ENCODE measurements at places on chromosomes 11 and 22.
A peak's percentile ranks its signal among the peaks of the same experiment; 100 is the strongest.

DNA sequence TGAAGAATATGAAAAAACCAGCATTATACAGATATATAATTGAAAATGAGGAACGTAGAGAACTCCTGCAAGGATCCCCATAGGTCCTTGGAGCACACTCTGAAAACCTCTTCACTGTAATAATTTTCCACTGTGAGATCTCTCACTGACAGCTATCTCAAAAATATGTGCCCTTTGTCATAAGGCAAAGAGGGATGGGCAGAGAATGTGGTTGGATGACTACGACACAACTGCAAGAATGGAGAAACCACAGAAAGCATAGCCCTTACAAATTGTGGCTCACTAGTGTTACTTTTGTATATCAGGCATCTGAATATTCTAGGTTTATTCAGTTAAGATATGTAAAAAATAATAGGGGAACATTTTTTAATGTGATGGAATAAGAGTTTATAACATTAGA, 7.9 kb upstream of the CTSC start:
- peak; percentile 34 for DNase-seq

- no peak for DNase-seq
These were observed 17.9 kb downstream of the PTPN5 start for GRCh38 chr11:18773681-18774080.

GRCh38 chr11:46421257-46421880, 29.8 kb upstream of the CHRM4 start:
- DNase-seq: no peak

GRCh38 chr11:73271936-73272679, at the start of gene P2RY6:
TSS of gene P2RY6 (plus strand) at chr11:73272338. CDS start at chr11:73296519, 24,181 bp downstream.
- peak; percentile 36 for DNase-seq

DNA sequence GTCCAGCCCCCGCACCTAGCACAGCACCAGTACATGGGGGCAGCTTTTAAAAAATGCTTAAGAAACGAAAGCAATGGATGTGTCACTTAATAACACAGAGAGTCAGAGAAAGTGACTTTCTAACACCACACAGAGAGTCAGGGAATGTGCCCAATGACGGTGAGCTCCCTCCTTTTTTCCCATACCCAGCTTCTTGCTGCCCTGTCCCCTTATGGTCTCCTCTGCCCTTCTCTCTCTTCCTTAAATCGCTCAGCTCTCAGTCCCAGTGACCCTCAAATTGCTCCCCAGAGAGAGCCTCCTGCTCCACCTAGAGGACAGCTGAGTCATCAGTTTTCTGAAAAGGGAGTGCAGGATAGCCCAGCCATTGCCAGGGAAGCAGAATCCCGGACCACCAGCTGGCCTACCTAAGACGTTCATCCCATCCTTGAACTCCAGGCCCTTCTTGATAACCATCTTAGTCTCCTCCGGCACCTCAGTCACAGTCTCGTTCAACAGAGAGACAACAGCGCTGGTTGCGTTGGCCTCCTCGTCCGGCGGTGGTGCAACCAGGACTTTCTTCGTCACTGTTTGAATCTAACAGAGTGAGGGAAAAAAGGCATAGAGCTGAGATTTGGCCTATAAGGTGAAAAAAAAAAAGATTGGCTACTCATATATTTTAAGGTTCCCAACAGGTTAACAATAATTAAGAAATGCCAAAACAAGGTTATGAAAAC, 113.5 kb downstream of the SLC1A2 start:
- peak; percentile 69 for DNase-seq

DNA sequence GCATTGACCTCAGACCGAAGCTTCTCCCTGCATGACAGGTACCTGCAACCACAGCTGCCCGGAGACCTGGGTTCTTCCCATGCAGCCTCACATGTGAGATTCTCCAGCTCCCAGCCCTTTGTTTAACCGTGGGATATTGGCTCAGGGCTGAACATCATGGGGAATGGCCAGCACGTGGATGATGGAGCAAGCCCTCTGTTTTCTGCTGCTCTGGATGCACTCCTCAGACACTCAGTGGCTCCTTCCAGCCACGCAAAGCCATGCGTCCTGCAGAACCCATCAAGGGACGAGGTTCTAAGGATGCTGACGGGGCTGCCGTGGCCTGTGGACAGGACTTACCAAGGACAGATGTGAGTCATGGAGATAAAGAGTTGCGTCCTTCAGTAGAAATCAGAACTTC, 639.1 kb downstream of the BRD1 start:
- DNase-seq: no peak

- DNase-seq: no peak
These were observed 221.4 kb downstream of the BLID start for GRCh38 chr11:121894581-121894980.

DNA sequence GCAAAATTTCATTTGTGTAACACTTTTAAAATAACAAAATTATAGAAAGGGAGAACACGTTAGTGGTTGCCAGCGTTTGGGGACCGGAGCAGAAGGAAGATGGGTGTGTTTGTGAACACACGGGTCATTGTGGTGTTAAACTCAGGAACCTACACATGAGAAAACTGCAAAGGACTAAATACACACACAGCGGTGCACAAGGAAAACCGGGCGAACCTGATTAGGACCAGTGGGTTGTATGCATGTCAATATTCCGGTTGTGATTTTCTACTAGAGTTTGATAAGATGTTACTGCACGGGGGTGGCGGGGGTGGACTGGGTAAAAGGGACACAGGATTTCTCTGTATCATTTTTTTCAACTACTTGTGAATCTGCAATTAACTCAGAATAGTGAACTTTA, 351.2 kb downstream of the OPCML start:
- DNase-seq: no peak

DNA sequence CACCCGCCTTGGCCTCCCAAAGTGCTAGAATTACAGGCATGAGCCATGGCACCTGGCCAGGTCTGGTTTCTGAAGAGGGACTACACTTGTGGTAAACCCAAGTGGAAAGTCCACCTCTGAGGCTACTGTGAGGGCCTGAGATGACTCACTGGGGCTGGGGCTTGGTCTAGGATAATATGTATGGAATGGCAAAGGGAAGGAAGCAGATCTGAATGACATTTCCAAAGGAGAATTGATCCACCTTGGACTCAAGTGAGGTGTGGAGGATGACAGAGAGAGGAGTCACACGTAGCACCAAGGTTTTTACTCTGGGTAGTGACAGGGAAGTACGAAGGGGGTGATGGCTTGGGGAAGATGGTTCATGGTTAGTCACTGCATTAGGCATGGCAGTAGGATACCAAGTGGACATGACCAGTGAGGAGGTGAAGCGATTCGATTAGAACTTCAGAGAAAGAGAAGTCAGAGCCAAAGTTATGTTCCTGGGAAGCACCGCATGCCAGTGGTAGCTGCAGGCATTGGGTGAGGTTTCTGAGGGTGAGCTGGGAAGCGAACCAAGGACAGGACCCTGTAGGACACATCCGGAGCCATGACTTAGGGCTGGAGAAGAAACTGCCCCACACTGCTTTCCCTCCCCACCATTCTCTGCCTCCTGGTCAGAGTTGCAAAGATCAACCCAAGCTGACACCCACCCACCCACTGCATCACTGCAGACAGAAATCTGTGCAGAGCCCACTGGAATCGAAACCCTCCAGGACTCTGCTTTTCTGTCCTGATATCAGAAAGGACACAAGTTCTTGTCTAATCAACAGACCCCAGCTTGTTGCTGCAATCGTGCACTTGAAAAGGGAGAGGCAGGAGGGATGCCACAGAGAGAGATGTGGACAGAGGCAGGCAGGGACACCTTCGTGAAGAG, 13.0 kb upstream of the BCL9L start:
- peak; percentile 39 for DNase-seq

GRCh38 chr11:62004473-62004872, 37.0 kb upstream of the FTH1 start:
- DNase-seq: peak; percentile 97

GRCh38 chr22:24696551-24697001, 77.9 kb downstream of the PIWIL3 start:
- no peak for DNase-seq

GRCh38 chr22:40719599-40719998, 40.3 kb downstream of the MCHR1 start:
- no peak for DNase-seq

GRCh38 chr22:27110665-27111451, 453.5 kb downstream of the MIAT start:
- DNase-seq: peak; percentile 53

- no peak for DNase-seq
These were observed 146.2 kb downstream of the ATXN10 start for GRCh38 chr22:45817745-45818423.

- no peak for DNase-seq
These were observed 26.6 kb upstream of the ACER3 start for GRCh38 chr11:76834151-76834550.

DNA sequence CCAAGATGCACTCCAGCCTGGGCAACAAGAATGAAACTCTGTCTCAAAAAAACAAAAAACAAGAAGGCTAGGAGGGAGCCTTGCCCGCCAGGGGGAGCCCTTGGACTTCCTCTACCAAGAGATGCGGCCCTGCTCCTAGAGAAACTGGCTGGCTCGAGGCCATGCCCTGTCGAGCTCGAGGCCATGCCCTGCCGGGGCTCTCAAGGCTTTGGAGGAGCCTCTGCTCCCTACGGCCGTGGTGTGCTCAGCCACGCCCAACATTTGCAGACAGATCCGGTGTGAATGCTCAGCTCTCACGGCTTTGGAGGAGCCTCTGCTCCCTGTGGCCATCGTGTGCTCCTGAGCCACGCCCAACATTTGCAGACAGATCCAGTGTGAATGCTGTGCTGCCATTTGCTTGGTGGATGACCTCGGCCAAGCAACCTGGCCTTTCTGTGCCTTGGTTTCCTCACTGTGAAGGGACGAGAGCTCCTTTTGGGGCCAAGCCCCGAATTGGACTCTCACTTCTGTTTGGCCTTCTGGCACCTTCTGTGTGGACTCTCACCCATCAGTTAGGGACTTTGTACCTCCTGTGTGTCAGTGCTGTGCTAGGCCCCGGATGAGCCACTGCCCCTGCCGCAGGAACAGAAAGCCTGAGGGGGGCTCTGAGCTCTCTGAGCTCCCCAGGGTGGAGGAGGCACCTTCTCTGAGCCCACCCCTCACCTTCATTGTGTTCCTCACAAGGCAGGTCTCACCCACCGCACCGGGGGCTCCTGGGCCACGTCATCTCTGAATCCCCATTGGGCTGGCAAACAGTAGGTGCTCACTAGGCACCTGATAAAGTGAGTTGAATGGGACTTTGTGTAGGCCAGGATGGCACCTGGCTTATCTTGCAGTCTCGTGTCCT, 14.1 kb downstream of the C11orf24 start:
- DNase-seq: peak; percentile 93

GRCh38 chr11:57932105-57932504, 91.6 kb upstream of the OR9Q1 start:
- no peak for DNase-seq

Data from fibroblast of pulmonary artery (primary cell).